GM20000 (cell line): ENCODE measurements at places on chromosomes 2 and 18.
A peak's percentile ranks its signal among the peaks of the same experiment; 100 is the strongest.

- peak; percentile 11 for DNase-seq
Measured at GRCh38 chr18:74946646-74947375, 262.1 kb downstream of the PTGR3 start.

GRCh38 chr2:102137138-102137537 is 5.4 kb upstream of the IL1R1 start:
- no peak for DNase-seq

GRCh38 chr18:32276906-32277305 is 87.1 kb downstream of the MEP1B start:
- DNase-seq: no peak

- no peak for DNase-seq
Measured at GRCh38 chr2:144875290-144875969, 355.5 kb upstream of the ZEB2 start.

- DNase-seq: no peak
Measured at GRCh38 chr18:8610459-8610851, 1.2 kb downstream of the RAB12 start.

GRCh38 chr2:176132205-176133171 is 3.0 kb downstream of the HOXD8 start:
- no peak for DNase-seq

GRCh38 chr2:218229851-218230250 is 12.9 kb downstream of the ARPC2 start:
- no peak for DNase-seq

DNA sequence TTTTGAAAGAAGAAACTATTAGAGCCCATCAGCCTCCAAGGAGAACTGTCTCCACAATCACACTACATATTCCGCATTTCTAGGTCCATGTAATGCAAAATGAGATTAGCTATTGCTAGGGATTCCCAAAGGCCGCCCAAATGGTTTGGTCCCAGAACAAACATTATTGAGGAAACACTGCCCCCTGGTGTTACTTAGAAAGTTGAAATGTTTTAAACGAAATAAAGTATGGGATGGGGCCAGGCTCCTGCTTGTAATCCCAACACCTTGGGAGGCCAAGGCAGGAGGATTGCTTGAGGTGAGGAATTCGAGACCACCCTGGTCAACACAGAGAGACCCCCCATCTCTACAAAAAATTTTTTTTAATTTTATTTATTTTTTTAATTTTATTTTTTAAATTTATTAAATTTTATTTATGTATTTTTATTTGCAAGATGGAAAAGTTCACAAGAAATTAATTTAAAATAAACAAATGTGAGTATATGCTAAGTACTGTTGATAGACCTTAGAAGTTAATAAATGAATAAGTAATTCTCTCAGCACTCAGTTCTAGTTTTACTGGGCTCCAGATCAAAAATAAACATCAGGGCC is 5.5 kb downstream of the NHEJ1 start:
- DNase-seq: peak; percentile 67

- DNase-seq: peak; percentile 27
Measured at GRCh38 chr2:201208563-201209252, 25.8 kb downstream of the CASP10 start.

DNA sequence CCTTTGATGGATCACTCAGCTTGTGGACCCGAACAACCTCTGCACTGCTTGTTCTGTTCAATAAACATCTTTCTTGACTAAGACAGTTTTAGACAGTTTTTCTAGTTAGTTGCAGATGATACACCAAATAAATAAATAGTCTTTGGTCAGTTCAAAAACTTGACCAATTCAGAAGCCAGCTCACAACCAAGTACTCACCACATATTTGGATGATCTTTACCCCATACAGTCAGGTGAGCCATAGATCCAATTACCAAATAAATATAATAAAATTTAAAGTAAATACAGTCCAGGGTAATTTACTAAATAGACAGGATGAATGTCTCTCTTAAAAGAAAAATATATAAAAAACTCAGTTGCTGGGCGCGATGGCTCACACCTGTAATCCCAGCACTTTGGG is 18.2 kb downstream of the SCN3A start:
- DNase-seq: no peak

GRCh38 chr2:46778511-46778910 is 137.1 kb downstream of the MCFD2 start:
- no peak for DNase-seq

GRCh38 chr2:236625156-236625690 is 55.6 kb downstream of the ACKR3 start:
- DNase-seq: no peak

DNA sequence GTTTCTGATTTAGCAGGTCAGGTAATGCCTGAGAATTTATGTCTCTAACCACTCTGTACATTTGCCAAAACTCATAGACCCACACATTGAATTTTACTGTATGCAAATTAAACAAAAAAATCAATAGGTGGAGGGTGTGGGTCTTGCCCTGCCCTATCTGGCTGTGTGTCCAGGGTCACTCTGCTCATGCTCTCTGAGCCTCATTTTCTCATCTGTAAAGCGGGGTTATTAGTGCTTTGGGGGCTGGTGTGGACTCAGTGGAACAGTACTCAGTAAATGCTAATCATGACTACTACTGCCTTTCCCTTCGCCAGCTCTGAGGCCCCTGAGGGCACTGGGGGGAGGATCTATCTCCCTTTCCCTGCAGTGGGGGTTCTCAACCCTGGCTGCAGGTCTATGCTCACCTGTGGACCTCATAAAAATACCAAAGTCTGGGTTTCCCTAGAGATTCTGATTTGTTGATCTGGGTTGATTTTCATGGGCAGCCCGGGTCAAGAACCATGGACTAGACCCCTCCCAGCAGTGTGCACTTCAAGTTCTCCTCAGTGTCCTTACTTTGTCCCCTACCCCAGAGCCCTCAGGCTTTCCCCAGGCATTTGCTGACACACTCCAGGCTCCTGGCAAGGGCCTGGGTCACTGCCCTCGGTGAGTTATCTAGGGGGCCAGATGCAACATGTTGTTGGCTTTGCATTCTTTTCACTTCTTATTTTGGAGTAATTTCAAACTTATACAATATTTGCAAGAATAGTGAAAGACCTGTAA is 27.5 kb downstream of the MTHFD2 start:
- DNase-seq: no peak

DNA sequence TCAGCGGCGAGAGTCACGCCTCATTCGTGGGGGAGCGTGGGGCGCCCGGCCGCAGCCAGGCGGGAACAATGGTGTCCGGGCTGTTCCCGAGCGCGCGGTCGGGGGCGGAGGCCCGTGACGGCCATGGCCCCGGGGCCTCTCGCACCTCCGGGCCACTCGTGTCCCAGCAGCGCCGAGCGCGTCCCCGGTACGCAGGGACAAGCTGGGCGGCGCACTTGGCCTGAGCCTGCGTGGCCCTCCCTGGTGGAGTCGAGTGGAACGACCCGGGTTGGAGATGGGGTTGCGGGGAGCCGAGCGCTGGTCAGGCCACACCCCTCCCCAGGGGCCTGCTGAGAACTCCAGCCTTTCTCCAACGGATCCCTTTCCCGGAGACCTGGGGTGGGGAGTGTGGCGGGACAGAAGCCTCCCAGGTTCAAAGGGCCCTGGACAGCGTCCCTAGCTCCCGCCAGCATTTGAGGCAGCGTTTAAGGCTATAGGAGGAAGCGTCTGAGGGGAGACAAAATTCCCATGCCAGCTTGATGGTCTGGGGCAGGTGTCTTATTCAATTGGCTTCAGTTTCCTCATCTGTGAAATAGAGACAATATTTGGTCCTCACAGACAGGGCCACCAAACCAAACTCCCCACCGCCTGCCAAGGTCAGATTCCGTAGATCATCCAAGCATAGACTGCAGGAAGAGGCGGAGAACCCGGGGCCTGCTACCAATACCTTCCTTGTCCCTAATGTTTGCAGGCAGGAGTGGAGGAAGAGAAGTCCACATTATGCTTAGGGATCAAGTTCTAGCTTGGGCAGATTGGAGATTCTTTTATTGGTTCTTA is 553 bp downstream of the CNDP2 start:
- peak; percentile 48 for DNase-seq

DNA sequence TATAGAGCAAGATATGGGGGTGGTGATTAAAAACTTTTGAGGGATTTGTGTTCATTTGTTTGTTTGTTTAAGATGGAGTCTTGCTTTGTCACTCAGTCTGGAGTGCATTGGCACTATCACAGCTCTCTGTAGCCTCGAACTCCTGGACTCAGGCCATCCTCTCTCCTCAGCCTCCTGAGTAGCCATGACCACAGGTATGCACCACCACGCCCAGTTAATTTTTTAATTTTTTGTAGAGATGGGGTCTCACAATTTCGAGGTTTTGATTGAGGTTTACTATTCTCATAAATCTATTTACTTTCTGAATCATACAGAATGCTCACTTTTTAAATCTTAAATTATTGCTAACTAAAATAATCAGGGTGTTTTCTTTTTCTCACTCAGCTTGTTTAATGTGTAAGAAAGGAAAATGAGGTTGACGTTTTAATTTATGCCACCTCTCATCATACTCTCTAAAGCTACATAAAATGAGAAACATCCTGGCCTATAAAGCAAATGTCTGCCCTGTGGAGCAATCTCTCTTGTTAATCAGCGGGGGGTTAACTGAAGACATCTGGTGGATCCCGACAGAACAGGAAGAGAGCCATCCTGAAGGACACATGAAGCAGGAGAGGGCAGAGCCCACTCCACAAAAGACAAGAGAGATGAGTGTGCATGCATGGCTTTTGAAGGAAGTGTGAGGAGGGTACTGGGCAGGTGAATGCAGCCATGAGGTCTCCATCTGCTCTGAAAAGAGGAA is 589.1 kb upstream of the SLC8A1 start:
- DNase-seq: no peak

DNA sequence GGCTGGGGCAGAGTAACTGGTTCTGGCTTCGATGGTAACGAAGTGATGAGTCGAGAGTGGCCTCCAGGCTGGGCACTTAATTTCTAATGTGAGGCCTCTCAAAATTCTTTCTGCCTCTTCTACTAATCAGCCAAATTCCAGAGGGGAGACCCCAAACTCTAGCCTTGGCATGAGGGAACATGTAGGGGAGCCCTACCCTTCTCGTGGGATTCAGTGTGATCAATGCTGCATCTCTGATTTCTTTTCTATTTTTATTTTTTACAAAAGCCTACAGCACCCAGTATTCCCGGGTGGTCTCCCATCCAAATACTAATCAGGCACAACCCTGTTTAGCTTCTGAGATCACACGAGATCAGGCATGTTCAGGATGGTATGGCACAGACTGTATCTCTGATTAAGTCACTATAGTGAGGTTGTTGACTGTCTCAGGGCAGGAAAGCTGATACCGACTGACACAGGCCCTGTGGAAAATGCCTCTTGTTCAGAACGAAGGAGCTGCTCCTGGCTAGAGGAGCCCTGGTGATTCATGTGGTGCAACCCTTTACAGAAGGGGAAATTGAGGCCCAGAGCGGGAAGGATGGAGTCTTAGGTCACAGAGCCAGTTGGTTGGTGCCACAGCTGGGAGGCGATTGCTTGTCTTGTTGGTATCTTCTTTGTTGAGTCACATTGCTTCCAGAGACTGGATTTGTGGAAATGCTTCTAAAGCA is 126.3 kb upstream of the HS6ST1 start:
- DNase-seq: no peak

- no peak for DNase-seq
Measured at GRCh38 chr18:42828881-42829280, 286.6 kb downstream of the RIT2 start.

DNA sequence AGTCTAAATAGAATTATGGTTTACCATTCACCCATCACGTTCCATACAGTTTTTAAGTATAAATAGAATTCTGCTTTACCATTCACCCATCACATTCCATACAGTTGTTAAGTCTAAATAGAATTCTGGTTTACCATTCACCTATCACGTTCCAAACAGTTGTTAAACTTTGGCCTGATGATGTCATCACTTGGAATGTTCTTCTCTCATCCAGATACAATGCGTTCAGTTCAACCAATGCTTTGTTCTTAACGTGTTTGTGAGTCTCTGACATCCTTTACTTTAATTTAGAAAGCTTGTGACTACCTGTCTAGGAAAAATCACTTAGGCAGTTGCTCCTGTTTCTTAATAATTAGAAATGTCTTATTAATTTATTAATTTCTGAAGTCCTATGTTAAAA is 236.3 kb upstream of the RASGRP3 start:
- DNase-seq: no peak

- DNase-seq: no peak
Measured at GRCh38 chr2:19527771-19528170, 169.3 kb upstream of the OSR1 start.

GRCh38 chr2:198309673-198310280 is 505.4 kb downstream of the PLCL1 start:
- DNase-seq: peak; percentile 52

- no peak for DNase-seq
Measured at GRCh38 chr2:9122367-9122766, 84.2 kb upstream of the ASAP2 start.

GRCh38 chr2:213834746-213835145 is 550.5 kb downstream of the SPAG16 start:
- DNase-seq: no peak

DNA sequence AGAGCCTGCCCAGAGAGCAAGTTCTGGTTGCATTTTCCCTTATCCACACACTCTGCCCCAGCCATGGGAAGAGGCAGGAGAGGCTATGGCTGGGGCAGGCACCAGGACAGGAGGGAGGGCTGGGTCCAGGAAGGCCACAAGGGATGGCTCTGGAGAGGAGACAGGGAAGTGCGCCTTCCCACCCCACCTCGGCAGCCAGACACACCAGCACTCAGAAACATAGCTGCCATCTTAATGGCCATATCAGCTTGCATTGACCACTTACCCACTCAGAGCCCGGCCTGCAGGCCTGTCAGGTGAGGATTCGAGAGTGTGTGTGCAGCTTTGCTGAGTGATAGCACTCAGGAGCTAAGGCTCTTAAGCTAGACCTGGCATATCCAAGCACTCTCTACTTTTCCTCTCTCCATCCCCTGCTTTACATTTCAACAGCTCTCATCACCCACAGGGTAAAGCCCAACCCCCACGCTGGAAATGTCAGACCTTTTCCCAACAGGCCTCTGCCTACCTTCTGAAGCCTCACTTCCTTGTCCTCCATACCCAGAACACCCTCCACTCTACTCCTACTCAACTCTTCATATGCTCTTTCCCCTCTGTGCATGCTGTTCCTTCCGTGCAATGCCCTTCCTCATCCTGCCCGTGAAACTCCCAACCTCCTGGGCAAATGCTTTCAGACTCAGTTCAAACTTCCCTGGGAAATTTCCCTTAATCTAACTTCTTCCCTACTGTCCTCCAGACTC is 147.9 kb downstream of the TNS1 start:
- no peak for DNase-seq

DNA sequence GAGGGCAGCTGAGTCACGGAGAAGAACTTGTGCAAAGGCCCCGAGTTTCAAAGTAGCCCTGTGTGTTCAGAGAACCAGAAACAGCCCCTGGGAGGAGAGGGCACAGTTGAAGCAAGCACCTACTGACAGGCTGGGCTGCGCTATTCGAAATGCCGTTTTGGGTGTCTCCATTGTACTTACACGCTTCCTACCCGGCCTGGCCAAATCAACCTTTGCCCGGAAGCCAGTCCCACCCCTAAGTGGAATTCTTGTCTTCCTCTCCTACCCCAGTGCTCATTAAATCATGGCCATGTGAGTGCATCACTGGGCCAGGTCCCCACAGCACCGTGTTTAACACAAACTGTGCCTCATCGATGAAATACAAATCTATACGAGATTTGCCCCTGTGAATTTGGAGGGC is 6.0 kb downstream of the DIPK1C start:
- DNase-seq: no peak

- DNase-seq: no peak
Measured at GRCh38 chr18:9380101-9380500, 45.5 kb downstream of the TWSG1 start.

GRCh38 chr18:63202828-63203227 is 116.7 kb downstream of the BCL2 start:
- no peak for DNase-seq
